ENCODE measurements at places on chromosomes 5 and 9. TPM values are rescaled to one million over a fixed set of nuclear protein-coding genes. Genes with fewer than 3 reads are reported as not detected.

PITX1 gene
- not detected for total RNA-seq

ACOT12 gene
- not detected for total RNA-seq

C9orf152 gene
- not detected for total RNA-seq

ANKRD31 gene
- not detected for total RNA-seq

PCDHB7 gene
- total RNA-seq, result 0.77 TPM

NDOR1 gene
- total RNA-seq, result 5.7 TPM

DNAI1 gene
- not detected for total RNA-seq

RALGPS1 gene
- total RNA-seq, result 21.1 TPM

DEPDC1B gene
- 0.15 TPM for total RNA-seq

LECT2 gene
- not detected for total RNA-seq

PCDHB9 gene
- total RNA-seq, result 0.59 TPM

ENDOG gene
- 88.5 TPM for total RNA-seq

TNFAIP8 gene
- 16.3 TPM for total RNA-seq

POMT1 gene
- 19.9 TPM for total RNA-seq

UBE2R2 gene
- total RNA-seq, result 48.0 TPM

UAP1L1 gene
- 12.6 TPM for total RNA-seq

SETD9 gene
- total RNA-seq, result 18.9 TPM

IL33 gene
- total RNA-seq, result 16.8 TPM

CDH9 gene
- total RNA-seq, result not detected

ZFP62 gene
- 15.2 TPM for total RNA-seq

PHF24 gene
- total RNA-seq, result 0.10 TPM

PTGES gene
- 2.4 TPM for total RNA-seq
